Stimulated activated CD4-positive, alpha-beta T cell treated with anti-CD3 and anti-CD28 coated beads, Interleukin-1b, Interleukin-23, amount 100 ng/mL, for 48 hours (primary cell): ENCODE measurements at places on chromosomes 3 and 15.

DNA sequence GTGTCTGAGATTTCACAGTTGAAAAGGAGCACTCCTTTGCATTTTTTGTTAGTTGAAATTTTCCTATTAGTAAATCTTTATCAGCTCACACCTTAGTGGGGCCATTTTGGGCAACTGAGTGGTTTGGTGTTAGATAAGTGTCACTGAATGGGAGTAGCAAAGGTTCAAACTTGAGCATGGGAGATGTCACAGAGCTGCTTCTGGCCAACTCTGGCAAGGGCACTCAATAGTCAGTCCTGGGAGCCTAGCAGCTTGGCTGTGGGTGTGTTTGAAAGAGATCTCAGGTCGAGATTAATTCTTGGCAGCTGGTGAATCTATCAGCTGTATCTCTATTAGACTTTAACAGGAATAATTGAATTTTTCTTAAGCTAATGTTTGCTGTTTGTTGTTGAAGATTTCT is 579.3 kb downstream of the EDEM1 start:
- DNase-seq: no peak

- no peak for DNase-seq
Measured at GRCh38 chr15:41952013-41952563, 20.3 kb downstream of the EHD4 start.

- peak; percentile 84 for DNase-seq
Measured at GRCh38 chr15:101251830-101252820, at the start of gene CHSY1. TSS of gene CHSY1 (minus strand) at chr15:101252048. CDS start at chr15:101251456, 592 bp downstream.

DNA sequence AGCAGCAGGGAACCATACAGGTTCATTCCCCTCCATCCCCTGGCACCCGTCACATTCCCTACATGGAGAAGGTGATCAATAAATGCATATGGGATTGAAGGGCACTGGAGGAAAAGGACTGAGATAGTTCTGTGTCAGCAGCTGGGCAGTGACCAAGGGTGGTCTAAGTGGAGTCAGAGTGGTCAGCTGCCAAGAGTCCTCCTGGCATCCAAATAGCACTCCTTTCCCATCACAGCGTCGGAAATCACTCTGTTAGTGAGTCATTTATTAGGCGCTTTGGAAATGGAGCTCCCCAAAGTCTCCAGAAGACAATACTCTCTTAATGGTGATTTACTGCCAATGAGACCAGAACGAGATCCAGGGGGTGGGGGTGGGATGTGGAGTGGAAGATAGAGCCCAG is 6.8 kb upstream of the TRH start:
- no peak for DNase-seq

- DNase-seq: no peak
Measured at GRCh38 chr3:72559385-72559784, 288.9 kb downstream of the SHQ1 start.

DNA sequence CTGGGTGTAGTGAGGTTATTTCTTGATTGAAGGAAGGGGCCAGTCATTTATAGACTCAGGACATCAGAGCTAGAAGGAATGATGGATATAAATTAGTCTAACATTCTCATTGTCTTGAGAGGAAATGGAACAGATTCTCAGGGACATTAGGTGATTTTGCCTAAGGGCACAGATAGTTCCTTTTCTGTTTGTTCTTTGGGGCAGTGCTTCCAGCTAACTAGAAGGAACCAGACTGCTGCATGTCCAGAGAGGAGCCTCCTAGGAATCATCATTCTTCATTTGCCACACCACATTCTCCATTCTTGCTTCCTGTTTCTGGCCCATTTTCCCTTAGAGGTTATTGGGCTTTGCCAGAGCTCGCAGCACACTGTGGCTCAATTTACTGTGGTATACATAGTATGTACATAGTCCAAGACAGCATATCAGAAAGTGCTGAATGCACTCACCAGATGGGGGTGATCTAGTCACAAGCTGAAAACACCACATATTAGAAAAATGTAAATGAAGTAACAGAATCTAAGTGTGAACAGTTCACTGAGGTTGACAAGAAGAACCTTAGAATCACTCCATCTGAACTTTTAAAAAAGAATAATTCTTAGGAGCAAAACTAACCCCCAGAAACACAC is 62.7 kb upstream of the MYZAP start:
- no peak for DNase-seq

GRCh38 chr15:52101542-52102323 is 10.8 kb downstream of the BCL2L10 start:
- no peak for DNase-seq

DNA sequence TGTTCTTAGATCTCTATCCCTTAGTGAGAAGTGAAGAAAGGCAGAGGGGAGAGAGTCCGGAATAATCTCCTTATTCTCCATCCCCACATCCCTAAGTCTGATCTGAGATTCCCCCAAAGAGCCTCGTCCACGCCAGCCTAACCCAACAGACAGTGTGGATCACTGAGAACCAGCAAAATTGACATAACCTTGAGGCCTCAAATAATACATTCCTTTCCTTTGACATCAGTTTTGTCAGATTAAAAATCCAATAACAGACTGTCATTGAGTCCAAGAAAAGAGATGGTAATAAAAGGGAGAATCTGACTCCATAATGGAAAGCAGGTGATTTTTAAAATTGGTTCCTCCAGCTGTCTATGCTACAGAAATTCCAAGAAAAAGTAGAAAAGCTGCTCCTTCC is 7.7 kb upstream of the SIAH2 start:
- no peak for DNase-seq

DNA sequence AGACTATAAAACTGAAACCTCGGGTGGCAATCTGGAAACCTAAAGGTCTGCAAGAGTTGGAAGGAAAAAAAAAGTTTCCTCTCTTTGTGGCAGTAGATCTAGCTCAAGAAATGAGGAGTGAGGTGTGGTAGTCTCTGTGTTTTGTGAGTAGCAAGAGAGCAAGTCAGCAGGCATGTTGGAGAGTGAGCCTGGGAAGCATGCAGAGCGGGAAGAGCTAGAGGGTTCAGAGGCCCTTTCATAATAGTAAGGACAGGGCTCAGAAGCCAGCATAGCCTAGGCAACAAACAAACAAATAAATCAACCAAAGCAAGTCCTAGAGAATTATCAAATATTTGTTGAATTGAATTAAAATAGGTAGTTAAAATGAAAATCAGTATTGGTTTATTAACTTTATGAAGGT is 189.7 kb upstream of the CBLB start:
- no peak for DNase-seq

- no peak for DNase-seq
Measured at GRCh38 chr15:43347114-43347513, 16.7 kb upstream of the LCMT2 start.

GRCh38 chr3:42572278-42572677 is 9.5 kb downstream of the SEC22C start:
- DNase-seq: no peak

GRCh38 chr15:77461486-77461885 is 40.8 kb downstream of the HMG20A start:
- DNase-seq: no peak

DNA sequence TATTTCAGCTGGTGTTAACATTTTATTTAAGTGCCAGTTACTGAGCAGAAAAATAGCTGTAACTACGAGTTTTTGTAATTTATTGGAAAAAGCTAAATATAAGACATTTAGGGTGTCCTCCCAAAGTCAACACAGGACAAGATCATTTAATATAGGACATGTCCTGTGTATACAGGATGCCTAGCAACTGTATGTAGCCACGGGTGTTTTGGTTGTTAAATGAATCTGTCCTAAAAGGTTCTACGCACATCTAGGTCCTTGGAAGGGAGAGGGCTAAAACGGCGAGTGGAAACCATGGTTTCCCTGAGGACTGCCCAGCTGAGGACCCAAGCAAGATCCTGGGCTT is 565 bp upstream of the ZNF621 start:
- no peak for DNase-seq

- no peak for DNase-seq
Measured at GRCh38 chr3:51243924-51244323, 141.2 kb upstream of the MANF start.

DNA sequence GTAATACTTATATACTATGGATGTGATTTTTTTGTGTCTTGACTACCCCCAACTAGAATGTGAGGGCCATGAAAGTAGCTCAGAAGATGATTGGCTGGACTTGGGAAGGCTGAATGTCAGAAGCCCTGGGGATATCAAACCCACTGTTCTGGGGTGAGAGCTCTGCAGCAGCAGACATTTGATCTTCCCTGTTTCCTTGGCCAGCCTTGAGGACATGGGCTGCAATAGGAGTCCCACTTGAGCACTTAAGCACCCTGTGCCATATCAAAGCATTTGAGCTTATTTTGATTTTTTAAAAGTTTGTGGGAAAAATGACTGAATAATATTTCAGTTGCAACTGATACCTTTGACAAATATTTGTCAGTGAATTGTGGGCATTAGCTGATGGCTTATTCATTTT is 21.7 kb downstream of the GTF2E1 start:
- no peak for DNase-seq

- DNase-seq: no peak
Measured at GRCh38 chr3:134376786-134377426, 2.7 kb upstream of the AMOTL2 start.

DNA sequence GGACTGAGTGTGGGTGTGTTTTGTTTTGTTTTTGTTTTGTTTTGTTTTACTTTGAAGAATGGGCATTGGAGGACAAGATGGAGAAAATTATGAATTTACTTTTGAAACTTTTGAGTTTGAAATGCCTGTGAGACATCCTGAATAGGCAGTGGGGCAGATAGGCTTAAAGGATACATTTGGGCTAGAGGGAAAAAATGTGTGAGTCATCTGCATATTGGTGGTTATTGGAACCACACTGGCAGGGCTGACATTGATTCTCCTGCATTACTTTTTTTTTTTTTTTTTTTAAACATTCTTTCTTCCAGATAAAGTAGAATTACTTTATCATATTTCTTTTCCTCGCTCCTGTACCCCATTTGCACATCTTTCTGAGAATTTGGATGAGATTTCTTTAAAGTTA is 56.1 kb downstream of the CALML4 start:
- DNase-seq: no peak

DNA sequence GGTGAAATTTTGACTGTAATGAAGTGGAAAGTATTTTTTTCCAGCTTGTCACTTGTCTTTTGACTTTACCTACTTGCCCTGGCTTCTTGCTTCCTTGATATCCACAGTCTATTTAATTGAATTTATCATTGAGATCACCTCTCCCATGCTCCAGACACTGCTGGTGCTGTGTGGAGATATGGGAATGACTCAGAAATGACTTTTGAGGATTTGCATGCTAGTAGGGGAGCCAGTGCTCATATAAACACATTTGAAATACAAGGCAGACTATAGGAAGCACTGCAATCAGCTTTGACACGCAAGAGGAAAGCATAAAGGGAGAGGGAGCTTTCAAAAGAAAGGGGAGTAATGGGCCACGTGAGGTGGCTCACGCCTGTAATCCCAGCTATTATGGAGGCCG is 7.3 kb upstream of the TRPM1 start:
- DNase-seq: no peak

GRCh38 chr3:14464521-14464920 is 62.1 kb downstream of the SLC6A6 start:
- DNase-seq: no peak

DNA sequence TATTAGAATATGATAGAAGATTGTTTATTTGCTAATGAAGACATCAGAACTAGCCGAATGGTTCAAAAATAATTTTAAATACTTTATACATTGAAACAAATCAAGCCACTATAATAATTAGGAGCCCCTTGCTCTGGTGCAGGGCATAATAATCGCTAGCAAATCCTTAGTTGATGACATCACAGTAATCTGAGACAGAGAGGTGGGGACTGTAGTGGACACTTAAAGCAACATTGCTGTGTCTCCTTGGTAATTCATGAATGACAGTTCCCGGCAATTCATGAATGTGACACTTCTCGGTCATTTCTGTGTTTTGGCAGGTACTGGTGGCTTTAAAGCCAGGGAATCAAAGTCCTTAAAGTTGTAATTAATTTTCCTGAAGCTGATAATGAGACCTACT is 114.3 kb downstream of the PPM1L start:
- DNase-seq: no peak

- no peak for DNase-seq
Measured at GRCh38 chr3:60912876-60913275, 338.4 kb downstream of the FHIT start.

DNA sequence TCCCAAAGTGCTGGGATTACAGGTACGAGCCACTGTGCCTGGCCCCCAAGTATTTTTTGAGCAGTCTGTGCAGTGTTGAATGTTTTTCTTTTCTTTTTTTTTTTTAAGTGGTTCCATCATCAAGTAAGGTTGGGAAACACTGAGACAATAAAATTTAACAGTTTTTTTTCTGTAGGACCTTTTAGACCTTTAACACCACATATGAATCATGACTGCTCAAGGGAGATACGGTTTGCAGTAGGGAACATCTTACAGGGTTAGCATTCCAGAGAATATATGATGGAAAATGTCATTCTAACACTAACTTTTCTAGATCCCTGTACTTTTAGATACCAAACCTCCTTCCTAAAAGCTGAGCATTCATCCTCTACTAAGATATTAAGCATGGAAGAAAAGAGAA is 41.7 kb downstream of the SNX4 start:
- DNase-seq: no peak

DNA sequence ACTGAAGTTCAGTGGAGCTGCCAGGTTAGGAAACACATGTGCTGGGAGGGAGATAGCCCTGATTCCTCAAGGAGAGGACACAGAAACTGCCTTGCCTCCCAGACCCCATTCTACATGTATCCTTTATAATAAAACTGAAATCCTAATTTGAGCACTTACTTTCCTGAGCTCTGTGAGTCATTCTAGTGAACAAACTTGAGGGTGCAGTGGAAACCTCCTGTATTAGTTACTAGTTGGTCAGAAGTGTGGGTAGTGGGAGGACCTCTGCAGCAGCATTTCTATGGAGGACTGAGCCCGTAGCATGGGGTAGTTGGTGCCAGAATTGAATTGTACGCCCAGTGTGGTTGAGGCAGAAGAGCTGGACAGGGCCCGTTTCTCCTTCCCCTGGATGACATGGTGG is 23.9 kb downstream of the ATP1B3 start:
- DNase-seq: no peak

GRCh38 chr15:96329403-96329981 is 1.0 kb upstream of the NR2F2 start:
- DNase-seq: no peak

GRCh38 chr15:81133782-81134461 is at the start of gene CFAP161:
TSS of gene CFAP161 (plus strand) at chr15:81134270. CDS start at chr15:81134330, 60 bp downstream.
- peak; percentile 55 for DNase-seq

DNA sequence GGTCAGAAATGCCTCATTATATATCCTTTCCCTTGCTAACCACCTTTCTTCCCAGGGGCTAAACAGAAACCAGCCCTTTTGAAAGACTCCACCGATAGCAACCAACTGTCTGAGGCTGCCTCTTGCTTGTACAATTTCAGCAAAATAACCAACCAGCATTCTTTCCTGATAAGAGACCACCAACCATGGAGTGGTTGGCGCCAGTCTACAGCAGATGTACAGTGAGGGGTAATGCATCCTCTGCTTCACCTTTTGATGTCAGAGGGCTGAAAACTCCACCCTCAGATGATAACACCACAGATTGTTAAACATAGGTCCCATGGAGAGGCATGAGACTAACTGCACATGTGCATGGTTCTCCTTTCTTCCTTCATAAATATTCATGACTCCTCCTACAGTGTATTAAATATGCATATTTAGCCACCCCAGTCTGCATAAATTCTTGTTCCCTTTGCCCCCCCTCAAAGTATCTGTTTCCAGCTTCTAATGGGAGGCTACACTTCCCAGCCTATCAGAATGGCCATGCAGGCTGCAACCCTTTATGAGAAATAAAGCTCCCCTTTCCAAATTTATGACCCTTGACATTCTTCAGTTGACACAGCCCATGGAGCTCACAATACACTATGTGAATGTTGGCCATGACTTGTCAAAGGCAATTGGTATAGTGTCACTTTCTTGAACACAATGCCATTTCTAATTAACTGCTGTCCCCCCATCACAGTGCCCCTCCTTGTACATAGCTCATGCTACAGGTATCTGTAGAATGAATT is 48.3 kb downstream of the GABRB3 start:
- no peak for DNase-seq

GRCh38 chr3:49133226-49133951 is 539 bp upstream of the LAMB2 start:
- no peak for DNase-seq
